ENCODE measurements at places on chromosomes 5 and 9. TPM values are rescaled to one million over a fixed set of nuclear protein-coding genes. Genes with fewer than 3 reads are reported as not detected.

Gene SPINK7
- total RNA-seq, result not detected

Gene PRRX2
- 1.7 TPM for total RNA-seq

Gene PCDHA11
- 1.4 TPM for total RNA-seq

Gene CCL28
- total RNA-seq, result 6.4 TPM

Gene MARCOL
- total RNA-seq, result not detected

Gene FOXD4L4
- not detected for total RNA-seq

Gene VCAN
- total RNA-seq, result 335 TPM

Gene ODF2
- total RNA-seq, result 21.0 TPM

Gene SMIM15
- 53.3 TPM for total RNA-seq

Gene SPATA24
- total RNA-seq, result 4.3 TPM

Gene PKD2L2
- total RNA-seq, result not detected

Gene SMIM32
- total RNA-seq, result not detected

Gene GBGT1
- total RNA-seq, result 45.1 TPM

Gene SLCO6A1
- not detected for total RNA-seq

Gene ZNF879
- 4.5 TPM for total RNA-seq

Gene CER1
- total RNA-seq, result not detected

Gene NRG2
- total RNA-seq, result 0.68 TPM
